Calu3 (cell line): ENCODE measurements at places on chromosomes 16 and 17. TPM values are rescaled to one million over a fixed set of nuclear protein-coding genes. Genes with fewer than 3 reads are reported as not detected.

The USP6 gene
- total RNA-seq = not detected in 2 replicates

DNA sequence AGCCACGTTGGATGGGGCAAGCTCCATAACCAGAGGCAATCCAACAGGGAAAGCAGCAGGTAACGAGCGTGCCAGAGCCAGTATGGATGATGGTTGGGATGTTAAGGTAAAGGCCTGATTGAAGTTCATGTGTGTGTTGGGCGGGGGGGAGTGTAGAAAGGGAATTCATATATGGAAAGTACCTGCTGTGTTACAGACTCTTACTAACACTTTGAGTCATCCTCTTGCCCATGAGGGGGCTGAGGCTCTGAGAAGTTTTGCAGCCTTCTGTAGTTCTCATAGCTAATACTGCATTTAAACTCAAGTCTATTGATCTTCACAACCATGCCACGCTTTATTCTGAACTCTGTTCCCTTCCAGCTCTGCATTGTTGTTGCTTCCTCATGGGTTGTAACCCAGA lies 28.5 kb downstream of the SYCE1L start:
- peaks cover 7% of the 10 kb centered on the region for H3K4me1 ChIP-seq
- H3K4me3 ChIP-seq = no peak overlapping the region
- peaks cover 8% of the 10 kb centered on the region for H3K27me3 ChIP-seq

DNA sequence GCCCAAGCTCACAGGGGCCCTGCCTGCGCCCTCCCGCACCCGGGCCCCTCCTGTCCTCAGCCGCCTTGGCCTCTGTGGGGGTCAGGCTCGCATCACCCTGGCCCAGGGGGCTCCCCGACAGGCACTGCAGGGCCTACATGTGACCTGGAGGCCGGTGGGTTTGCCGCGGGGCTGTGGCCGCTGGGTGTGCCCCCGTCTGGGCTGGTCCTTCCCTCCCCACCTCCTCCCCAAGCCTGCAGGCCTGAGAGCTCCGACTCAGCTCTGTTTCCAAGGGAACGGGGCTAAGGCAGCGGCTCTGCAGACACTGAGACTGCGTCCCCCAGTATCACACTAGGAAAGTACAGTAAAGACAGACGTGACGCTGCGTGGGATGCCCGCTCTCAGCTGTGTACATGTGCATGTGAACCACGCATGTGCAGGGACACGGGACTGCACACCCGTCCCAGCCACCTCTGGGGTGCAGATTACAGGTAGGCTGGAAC lies 16.5 kb upstream of the WDR45B start:
- no peak overlapping the region for H3K4me3 ChIP-seq
- H3K27me3 ChIP-seq = no peaks in the 10 kb centered on the region
- H3K4me1 ChIP-seq = peaks cover 8% of the 10 kb centered on the region
- no peak overlapping the region for H3K27ac ChIP-seq
- peaks cover 21% of the 10 kb centered on the region for H3K36me3 ChIP-seq

The CCT6B gene
- total RNA-seq = 0.52 and 2.2 TPM in 2 replicates

DNA sequence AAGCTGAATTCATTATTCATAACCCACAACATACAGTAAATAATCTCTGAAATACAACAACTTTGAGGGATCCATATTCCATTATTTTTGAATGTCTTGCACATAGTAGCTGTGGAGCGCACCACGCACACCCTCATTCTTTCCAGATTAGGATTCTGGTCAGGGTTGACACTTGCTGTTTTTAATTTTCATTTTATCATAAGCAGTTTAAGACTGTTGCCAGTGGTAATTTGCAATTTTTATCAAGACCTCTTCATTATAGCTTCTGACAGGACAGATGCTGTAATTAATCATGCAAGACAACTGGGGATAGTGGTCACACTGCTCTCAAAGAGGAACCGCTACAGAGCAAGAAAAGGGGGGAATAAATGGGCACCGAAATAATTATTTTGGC lies 109.7 kb downstream of the TOX3 start:
- H3K4me3 ChIP-seq = no peak overlapping the region
- DNase-seq = no peak
- H3K4me1 ChIP-seq = no peaks in the 10 kb centered on the region
- H3K36me3 ChIP-seq = peaks cover 11% of the 10 kb centered on the region
- no peaks in the 10 kb centered on the region for H3K27me3 ChIP-seq

DNA sequence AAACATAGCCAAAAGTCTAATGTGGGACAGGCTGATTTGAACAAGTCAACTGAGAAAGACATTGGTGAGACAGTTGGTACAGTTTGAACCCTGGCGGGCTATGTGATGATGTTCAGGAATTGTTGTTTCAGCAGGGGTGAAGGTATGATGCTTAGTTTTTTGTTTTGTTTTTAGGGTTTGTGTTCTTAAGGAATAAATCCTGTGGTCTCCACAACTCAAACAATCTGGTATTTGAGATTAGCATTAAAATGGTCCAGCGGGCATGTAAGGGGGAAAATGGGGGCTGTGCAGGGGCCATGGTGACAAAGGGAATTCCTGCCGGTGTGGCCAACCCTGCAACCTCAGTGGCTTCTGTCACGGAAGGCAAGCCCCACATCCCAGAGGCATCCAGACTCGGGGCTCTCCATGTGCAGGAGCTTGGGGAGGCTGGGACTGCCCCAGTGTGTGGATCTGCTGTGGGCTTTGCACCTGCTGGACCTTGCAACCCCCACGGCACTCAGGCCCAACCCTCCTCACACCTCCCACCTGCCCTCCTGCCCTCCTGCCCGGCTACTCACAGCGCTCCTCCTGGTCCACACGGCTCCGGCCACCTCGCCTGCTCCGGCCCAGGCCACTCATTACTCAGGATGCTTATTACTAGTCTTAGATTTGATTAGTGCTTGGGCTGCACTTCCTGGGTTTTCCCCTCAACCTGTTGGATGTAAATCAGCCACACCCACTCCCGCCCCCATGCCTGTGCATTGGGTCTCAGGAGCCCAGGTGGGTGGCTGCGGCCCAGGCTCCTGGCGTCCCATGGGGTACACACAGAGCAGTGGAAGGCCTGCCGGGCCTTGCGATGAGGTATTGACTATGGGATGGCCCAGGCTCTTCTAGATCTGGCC lies at the start of gene TNFRSF13B:
TNFRSF13B (minus strand) TSS at position 661 of the 881 bp plus-strand sequence; CDS start at position 618, 43 bp downstream.
- no peak for DNase-seq
- H3K27ac ChIP-seq = no peak within 1 kb of the TSS
- H3K4me3 ChIP-seq = no peak within 1 kb of the TSS
- peaks cover 23% of the 10 kb centered on the region for H3K27me3 ChIP-seq
- H3K36me3 ChIP-seq = no peaks in the 10 kb centered on the region

The ENPP7 gene
- not detected in 2 replicates for total RNA-seq

GRCh38 chr16:66103211-66103610 lies 263.3 kb upstream of the CDH5 start:
- no peaks in the 10 kb centered on the region for H3K4me1 ChIP-seq
- DNase-seq = no peak
- H3K27ac ChIP-seq = no peak overlapping the region
- no peak overlapping the region for H3K4me3 ChIP-seq
- H3K27me3 ChIP-seq = peaks cover 80% of the 10 kb centered on the region

The ABCC6 gene
- total RNA-seq = 3.7 and 5.8 TPM in 2 replicates

The PPM1E gene
- total RNA-seq = 0.07 and 0.09 TPM in 2 replicates

DNA sequence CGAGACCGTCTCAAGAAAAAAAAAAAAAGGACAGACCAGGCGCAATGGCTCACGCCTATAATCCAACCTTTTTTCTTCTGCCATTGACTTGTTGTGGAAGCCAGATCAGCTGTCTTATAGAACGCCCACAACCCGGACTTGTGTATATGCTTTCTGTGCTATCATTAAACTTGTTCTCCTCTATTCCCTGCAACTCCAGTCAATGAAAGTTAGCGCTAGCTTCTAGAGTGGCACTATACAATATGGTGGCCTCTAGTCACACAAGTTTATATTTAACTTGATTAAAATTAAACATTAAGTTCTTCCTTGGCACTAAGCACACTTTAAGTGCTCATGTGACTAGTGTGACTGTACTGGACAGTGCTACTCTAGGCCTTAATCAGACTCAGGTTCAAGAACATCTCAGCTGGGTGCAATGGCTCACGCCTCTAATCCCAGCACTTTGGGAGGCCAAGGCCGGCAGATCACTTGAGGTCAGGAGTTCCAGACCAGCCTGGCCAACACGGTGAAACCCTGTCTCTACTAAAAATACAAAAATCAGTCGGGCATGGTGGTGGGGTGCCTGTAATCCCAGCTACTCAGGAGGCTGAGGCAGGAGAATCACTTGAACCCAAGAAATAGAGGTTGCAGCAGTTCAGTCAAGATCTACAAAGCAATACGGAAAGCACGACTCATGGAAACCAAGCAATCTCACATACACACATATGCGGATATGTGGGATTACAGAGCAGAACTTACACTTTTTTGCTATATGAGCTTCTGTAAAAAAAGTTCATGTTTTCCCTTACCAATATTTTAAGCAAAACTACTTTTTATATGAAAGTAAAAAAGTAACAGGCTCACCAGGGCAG lies 18.8 kb upstream of the GLG1 start:
- H3K36me3 ChIP-seq = peaks cover 71% of the 10 kb centered on the region
- H3K27me3 ChIP-seq = no peaks in the 10 kb centered on the region
- H3K4me3 ChIP-seq = no peak overlapping the region
- H3K27ac ChIP-seq = no peak overlapping the region

- H3K36me3 ChIP-seq = peaks cover 24% of the 10 kb centered on the region
- no peaks in the 10 kb centered on the region for H3K27me3 ChIP-seq
- no peak for DNase-seq
- H3K4me1 ChIP-seq = peaks cover 37% of the 10 kb centered on the region
- no peak overlapping the region for H3K4me3 ChIP-seq
Observed at GRCh38 chr16:11642765-11643116, 25.5 kb upstream of the SNN start.

The RPH3AL gene
- total RNA-seq = 14.1 and 17.9 TPM in 2 replicates

- peaks cover 6% of the 10 kb centered on the region for H3K36me3 ChIP-seq
- no peak for DNase-seq
- no peak overlapping the region for H3K27ac ChIP-seq
- H3K4me1 ChIP-seq = peaks cover 2% of the 10 kb centered on the region
Observed at GRCh38 chr17:67202503-67202902, 42.5 kb downstream of the HELZ start.

DNA sequence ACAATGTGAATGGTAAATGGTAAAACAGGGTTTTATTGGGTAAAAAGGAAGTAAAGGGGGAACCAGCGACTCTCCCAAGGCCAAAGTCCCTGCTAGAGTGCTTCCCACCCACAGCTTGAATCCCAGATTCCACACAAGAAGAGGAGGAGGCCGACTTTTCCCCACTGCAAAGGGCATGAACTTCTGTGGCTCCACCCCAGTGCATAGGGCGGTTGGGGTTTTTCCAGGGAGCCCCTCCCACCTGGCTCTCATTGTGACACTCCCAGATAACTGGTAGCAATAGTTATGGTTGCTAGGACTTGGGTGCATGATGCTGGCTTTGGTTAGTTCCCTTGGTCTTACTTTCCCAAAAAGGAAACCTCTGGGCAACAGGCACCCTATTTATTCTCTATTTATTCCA lies 666.0 kb upstream of the CA10 start:
- H3K27me3 ChIP-seq = no peaks in the 10 kb centered on the region
- H3K36me3 ChIP-seq = no peaks in the 10 kb centered on the region
- no peak overlapping the region for H3K27ac ChIP-seq
- no peaks in the 10 kb centered on the region for H3K4me1 ChIP-seq
- no peak overlapping the region for H3K4me3 ChIP-seq

The ACSM2A gene
- not detected in 2 replicates for total RNA-seq

GRCh38 chr16:3835089-3835602 lies 45.4 kb downstream of the CREBBP start:
- H3K4me1 ChIP-seq = peaks cover under 1% of the 10 kb centered on the region
- H3K27ac ChIP-seq = no peak overlapping the region
- H3K27me3 ChIP-seq = no peaks in the 10 kb centered on the region
- DNase-seq = no peak
- peaks cover 15% of the 10 kb centered on the region for H3K36me3 ChIP-seq

The ODAD4 gene
- total RNA-seq = 0.73 and 2.7 TPM in 2 replicates

- H3K4me3 ChIP-seq = peak overlapping the region; percentile 39
- no peaks in the 10 kb centered on the region for H3K27me3 ChIP-seq
- no peak for DNase-seq
- H3K27ac ChIP-seq = peak overlapping the region; percentile 33
Observed at GRCh38 chr17:76445697-76446448, 7.1 kb downstream of the UBE2O start.

- H3K27ac ChIP-seq = peak overlapping the region; percentile 84
- H3K4me1 ChIP-seq = peaks cover 34% of the 10 kb centered on the region
- DNase-seq = peak; percentile 88
- H3K4me3 ChIP-seq = peak overlapping the region; percentile 81
Observed at GRCh38 chr17:36602924-36603384, 1.6 kb downstream of the MRM1 start.

GRCh38 chr16:30601966-30602365 lies 8.2 kb downstream of the ZNF689 start:
- H3K4me1 ChIP-seq = no peaks in the 10 kb centered on the region
- no peak overlapping the region for H3K4me3 ChIP-seq
- H3K27me3 ChIP-seq = no peaks in the 10 kb centered on the region
- no peak for DNase-seq

DNA sequence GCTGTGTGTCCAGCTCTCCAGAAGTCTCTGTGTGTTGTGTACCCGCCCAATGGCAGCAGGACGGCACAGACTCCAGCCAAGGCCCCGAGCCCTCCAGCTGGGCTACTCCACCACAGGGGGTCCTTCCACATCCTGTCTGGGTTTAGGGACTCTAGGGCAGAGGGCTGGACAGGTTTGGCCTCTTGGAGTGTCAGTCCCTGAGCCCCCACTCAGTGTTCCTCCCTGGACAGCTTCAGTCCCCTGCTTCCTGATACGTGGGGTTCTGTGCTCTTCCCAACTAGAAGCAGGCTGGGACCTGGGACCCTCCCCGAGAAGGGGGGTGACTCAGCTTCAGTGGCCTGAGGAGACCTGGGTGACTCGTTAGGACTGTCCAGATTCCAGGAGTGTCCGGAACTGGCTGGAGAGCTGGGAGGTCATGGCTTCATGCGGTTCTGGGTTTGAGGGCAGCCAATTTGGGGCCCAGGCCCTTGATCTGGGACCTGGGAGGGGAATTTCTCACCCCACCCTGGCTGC lies 4.2 kb downstream of the CDK3 start:
- peaks cover 55% of the 10 kb centered on the region for H3K36me3 ChIP-seq
- no peaks in the 10 kb centered on the region for H3K27me3 ChIP-seq
- peaks cover 12% of the 10 kb centered on the region for H3K4me1 ChIP-seq
- H3K4me3 ChIP-seq = no peak overlapping the region
- peak overlapping the region; percentile 53 for H3K27ac ChIP-seq
- DNase-seq = no peak

The HOXB4 gene
- 28.0 and 31.1 TPM in 2 replicates for total RNA-seq
